Motor neuron (in vitro differentiated cells): ENCODE measurements at places on chromosomes 2 and 18. TPM values are rescaled to one million over a fixed set of nuclear protein-coding genes. Genes with fewer than 3 reads are reported as not detected.

CPO gene
- total RNA-seq = not detected in 2 replicates

FTCDNL1 gene
- total RNA-seq = 0.97 and 1.4 TPM in 2 replicates

CNDP1 gene
- 0.08 and 0.18 TPM in 2 replicates for total RNA-seq

SCN3A gene
- total RNA-seq = 2.7 and 3.9 TPM in 2 replicates

SLC9A4 gene
- 1.8 and 2.2 TPM in 2 replicates for total RNA-seq

KIF5C gene
- 0.31 and 0.96 TPM in 2 replicates for total RNA-seq

REG3A gene
- total RNA-seq = 0.78 TPM in 1 of 2 replicates, not detected in the other

DNA sequence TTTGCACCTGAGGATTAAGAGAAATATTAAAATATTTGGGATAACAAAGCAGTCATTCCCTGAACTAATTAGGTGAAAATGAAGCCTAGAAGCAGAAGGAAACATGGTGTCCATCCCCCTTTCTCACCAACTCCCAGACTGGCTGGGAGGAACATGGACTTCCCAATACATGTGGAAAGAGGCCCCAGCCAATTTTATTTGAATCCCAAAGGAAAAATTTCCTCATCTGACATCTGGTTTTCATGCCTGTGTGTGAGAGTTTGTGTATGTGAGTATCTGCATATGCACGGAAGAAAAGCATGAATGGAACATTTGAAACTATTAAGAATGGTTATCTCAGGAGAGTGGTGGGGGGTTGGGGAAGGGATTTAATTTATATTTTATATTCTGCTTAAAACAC, 84.3 kb downstream of the COPS8 start:
- ATAC-seq = no peak

- ATAC-seq = no peak
Observed at GRCh38 chr2:181252262-181253148, 204.7 kb upstream of the ITGA4 start.

- no peak for ATAC-seq
Observed at GRCh38 chr2:103960951-103961350, 893.0 kb upstream of the POU3F3 start.

GRCh38 chr2:63132020-63132419, 81.4 kb downstream of the OTX1 start:
- no peak for ATAC-seq

DNA sequence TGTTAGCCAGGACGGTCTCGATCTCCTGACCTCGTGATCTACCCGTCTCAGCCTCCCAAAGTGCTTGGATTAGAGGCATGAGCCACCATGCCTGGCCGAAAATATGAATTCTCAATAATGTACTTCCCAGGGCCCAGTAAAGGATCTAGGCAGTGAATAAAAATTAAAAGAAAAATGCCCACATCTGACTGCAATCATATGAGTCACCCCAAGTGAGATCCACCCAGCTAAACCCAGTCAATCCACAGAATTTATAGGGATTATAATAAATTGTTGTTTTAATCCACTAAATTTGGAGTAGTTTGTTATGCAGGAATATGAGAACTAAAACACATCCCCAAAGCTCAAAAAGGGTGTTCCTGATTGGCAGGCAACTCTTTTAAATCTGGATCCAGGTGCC, 93.5 kb upstream of the STK39 start:
- no peak for ATAC-seq

DNA sequence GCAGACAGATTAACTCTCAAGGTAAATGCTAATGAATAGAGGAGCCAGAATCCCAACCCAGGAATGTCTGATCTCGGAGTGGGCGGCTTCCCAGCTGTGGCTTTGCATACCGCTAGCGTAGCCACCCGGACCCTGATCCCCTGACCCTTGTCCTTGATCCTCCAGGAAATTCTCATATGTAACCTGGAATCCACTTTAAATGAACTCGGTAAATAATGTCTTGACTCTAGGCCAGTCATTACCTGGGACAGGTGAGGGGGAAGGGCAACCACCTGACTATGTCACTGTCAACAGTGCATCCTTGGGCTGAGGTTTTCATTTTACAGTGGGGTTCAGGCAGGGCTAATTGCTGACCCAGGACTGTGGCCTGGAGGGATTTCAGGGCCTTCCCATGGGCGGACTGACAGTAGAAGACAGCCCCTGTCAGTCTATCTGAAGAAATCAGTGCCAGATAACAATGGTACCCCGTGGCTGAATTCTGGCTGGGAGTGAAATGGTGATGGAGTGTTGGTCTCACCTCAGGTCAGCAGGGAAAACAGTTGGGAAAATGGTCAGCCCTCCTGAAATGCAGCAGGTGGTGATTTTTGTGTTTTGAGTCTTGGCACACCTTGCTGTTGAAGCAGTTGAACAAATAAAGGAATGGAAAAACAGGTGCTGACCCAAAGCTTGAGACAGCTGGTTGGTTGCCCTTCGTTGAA, 9.6 kb downstream of the ACKR3 start:
- no peak for ATAC-seq

DNA sequence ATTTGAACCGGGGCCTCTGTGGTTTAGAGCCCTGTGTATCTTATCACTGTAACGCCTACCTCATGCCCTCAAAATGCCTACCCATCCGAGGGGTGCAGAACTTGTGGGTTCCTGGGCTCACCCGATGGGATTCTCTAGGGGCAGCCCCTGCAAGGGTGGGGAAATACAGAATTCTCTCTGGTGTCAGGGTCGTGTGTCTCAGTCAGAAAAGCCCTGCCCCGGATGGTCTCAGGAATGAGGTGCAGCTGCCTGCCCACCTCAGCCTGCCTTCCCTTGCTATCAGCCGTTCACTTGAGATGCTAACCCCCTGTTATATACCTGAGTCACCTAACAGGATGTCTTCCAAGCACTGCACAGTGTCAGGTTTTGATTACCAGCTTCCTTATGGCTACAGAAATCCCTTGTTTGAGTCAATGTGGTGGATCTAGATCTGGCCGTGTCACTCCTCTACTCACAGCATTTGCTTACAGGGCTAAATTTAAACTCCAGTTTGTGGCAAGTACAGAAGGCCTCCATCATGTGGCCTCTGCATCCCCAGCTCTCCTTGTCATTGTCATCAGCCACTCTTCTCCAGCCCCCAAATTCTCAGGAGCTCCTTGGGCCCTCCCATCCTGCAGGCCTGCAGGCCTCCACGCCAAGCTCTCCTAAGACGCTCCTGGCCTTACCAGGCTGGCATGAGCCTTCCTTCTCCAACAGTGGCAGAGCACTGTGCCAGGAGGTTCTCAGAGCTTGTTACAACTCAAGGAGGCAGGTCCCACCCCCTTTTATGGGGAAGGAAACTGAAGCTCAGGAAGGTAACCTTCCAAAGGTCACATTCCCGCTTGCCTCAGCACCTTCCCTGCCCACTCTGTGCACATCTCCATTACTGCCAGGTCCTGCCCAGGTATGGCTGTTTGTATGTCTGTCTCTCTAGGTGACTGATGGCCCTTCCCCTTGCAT, 14.3 kb upstream of the MAP3K2 start:
- no peak for ATAC-seq

- ATAC-seq = no peak
Observed at GRCh38 chr18:70331456-70332097, 42.7 kb downstream of the SOCS6 start.

DNA sequence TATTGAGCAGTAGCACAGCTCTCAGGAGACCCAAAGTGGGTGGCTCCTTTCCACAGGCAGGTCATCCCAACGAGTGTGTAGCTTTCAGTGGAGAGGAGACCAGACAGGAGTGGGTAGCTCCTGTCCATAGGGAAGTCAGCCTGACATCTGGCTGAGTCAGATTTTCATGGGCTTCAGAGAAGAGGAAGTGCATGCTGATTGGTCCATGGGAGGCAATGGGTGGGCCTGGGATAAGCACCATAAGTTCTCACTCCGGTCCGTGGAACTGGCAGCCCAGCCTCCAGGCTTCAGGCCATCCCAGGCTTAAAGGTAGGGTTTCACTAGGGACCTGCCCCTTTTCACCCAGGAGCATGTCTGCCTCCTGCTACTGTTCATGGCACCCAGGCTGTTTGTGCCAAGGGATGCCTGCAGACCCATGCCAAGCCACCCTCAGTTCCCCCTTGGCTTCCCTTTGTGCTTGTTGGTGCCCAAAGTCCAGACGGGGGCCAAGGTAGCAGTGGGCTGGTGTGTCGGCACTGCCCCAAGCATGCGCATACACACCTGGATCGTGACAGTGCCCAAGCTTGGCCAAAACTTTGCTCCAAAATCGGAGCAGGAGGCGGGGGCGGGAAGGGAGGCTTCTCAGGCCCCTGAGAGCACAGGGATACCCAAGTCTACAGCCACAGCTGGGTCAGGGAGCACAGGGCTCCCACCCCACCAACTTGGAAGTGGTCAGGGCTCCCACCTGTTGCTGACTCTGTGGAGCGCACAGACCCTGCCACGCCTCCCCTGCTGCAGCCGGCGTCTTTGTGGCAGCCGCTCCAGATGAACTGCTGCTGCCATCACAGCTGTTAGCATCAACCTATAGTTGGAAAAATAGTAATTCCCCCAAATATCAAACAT, 26.4 kb downstream of the MARCHF7 start:
- no peak for ATAC-seq

DNA sequence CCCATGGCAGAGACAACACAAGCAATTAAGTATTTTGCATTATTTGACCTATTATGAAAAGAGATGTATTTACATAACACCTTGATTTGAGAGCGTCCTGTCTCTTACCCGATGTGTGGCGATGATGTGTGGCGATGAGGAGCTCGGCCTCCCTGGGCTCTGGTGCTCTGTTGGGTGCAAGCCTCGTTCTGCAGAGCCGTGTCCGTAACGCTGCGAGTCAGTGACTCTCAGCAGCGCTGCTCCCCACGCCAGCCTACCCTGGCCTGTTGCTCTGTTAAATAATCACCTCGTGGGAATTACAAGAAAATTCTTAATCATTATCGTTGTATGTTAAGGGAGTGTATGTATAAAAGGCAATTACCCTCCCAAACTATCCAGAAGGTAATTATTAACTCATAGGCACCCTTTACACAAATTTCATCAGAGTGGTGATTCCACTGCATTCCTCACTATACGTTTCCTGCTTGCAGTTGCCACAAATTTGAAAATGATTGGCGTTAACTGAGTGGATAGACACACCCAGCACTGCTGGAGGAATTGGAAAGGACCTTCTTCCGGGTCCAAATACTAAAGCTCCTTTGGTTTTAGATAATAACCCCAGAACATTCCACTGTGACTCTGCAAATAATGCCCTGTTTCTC, 52.0 kb upstream of the NFATC1 start:
- ATAC-seq = no peak

DNA sequence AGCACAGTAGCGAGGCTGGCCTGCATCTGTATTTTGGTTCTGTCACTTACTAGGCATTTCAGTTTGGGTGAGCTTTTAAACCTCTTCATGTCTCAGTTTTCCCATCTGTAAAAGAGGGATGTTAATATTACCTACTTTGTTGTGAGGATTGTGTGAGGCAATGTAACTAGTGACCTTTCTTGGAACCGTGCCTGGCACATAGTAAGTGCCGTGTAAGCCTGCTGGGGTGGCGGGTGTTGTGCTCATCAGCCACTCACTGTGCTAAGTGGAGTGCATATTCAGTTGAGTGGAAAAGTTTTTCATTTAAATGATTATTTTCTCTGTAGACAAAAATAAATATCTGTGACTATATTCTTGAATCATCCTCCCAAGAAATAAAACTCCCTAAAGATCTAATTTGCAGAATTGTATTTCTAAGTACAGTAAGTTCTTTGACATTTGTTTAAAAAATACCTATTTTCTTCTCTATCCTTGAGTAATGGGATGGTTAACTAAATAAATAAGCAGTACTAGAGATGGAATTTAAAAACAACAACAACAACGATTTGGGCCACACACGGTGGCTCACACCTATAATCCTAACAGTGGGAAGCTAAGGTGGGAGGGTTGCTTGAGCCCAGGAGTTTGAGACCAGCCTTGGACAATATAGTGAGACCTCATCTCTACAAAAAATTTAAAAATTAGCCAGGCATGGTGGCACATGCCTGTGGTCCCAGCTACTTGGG, 56.7 kb downstream of the MALT1 start:
- ATAC-seq = no peak

- peak; percentile 12 for ATAC-seq
Observed at GRCh38 chr18:48037481-48038271, 107.2 kb upstream of the SMAD2 start.

DNA sequence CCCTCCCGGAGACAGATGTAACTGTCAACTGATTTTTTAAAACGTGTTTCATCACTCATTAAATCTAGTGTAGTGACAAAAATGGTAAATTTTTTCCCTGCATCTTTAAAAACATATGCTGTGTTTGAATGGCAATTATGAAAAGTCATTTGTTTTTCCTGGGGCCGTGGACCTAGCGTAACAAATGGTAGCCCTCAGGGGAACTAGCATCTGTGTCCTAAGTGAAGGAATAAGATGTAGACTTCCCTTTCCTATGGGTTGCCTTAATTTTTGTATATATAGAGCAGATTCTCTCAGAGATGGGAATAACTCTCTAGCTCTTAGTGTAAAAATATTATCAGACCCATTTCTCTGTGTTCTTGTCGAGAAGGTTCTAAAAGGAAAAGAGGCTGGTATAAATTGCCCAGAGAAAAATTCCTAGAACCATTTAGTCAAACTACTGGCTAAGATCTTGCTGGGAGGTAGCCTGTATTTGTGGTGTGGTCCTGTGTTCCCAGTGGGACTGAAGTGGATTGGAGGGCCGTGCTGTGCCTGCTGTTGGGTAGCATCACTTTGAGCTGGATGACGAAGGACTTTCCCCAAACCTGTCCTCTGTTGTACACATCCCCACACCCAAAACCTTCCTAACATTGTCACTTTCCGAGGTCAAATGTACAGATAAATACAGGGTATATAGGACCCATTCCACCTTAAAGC, 85.8 kb downstream of the LIMS1 start:
- no peak for ATAC-seq

DNA sequence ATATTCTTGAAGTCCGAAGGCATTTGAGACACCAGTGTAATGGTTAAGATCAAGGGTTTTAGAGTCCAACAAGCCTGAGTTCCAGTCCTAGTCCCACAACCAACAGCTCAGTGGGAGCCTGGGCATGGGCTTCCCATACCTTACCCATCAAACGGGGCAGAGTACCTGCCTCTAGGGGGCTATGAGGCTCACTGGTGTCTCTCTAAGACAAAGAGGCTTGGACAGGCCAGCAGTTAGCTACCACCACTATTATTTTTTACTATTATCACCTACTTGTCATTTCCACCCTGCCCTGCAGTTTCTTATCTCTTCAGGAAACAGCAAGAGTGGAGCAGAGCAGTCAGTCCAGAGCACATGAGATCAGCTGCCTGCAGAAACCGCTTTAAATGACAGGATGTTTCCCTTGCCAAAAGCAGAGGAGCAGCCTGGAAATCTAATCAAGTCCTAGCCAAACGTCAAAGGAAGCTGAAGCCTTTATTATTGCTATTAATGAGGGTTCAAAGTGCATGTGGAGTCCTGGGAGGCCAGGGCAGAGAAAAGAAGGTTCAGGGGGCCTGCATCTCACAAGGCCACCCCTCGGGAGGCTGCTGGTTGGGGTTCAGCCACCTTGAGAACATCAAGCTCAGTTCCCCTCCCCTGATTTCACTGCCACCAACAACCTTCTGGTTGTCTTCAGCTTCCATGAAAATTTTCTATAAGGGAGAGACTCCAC, 66.6 kb downstream of the STPG4 start:
- ATAC-seq = peak; percentile 15

- ATAC-seq = no peak
Observed at GRCh38 chr2:200219309-200220113, 87.0 kb upstream of the SPATS2L start.

GRCh38 chr18:57234346-57234745, 87.5 kb downstream of the BOD1L2 start:
- ATAC-seq = no peak
